ENCODE measurements at places on chromosomes 5 and 9.

GRCh38 chr9:114096041-114096511 is 3.0 kb downstream of the KIF12 start:
- DNase-seq: no peak

- DNase-seq: no peak
Measured at GRCh38 chr5:73122875-73123810, 2.8 kb downstream of the TMEM171 start.

DNA sequence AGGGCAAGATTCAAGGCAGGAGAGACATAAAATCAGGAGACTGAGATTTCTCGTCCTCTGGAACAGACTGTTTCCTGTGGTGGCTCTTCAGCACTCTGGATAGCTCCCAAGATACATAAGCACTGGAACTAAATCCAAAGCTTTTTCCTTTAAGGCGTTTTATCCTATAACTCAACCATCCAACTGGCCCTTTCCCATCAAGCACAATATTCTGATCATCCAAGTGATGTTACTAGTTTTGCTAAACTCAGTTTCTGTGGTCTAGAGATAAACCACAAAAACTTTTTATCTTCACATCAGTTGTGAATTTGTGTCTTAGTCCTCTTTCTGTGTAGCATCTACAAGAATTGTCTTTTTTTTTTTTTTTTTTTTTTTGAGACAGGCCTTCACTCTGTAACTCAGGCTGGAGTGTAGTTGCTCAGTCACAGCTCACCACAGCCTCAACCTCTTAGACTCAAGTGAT is 299.4 kb downstream of the COX7C start:
- no peak for DNase-seq

GRCh38 chr9:73132034-73132776 is 19.5 kb upstream of the ANXA1 start:
- no peak for DNase-seq

DNA sequence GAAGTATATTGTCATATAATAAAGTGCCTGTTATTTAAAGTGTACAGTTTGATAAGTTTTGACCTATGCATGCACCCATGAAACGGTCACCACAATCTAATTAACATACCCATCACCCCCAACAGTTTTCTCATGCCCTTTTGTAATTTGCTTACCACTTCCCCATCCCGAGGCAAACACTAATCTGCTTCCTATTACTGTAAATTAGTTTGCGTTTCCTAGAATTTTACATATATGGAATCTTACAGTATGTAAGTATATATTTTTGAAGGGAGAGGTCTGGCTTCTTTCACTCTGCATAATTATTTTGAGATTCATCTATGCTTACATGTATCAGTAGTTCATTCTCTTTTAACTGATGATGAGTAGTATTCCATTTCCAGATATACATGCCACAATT is 56.5 kb downstream of the AMBP start:
- no peak for DNase-seq

GRCh38 chr5:11182441-11183080 is 421.5 kb upstream of the DAP start:
- DNase-seq: no peak

DNA sequence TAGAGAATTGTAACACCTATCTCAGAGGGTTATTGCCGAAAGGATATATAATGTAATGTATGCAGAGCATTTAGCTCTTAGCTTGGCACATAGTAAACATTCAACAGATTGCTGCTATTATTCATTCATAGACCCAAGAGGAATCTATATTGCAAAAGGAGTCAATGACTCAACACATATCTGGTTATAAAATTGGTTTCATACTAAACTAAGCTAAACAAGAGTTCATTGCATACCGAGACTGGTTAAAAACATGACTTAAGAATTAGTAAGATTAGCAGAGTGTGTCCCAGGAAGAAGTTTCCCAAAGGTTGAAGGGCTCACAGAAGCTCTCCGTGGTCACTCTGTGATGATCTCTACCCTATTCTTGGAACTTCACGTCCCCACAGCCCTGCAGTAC is 339.6 kb upstream of the CCNH start:
- no peak for DNase-seq

DNA sequence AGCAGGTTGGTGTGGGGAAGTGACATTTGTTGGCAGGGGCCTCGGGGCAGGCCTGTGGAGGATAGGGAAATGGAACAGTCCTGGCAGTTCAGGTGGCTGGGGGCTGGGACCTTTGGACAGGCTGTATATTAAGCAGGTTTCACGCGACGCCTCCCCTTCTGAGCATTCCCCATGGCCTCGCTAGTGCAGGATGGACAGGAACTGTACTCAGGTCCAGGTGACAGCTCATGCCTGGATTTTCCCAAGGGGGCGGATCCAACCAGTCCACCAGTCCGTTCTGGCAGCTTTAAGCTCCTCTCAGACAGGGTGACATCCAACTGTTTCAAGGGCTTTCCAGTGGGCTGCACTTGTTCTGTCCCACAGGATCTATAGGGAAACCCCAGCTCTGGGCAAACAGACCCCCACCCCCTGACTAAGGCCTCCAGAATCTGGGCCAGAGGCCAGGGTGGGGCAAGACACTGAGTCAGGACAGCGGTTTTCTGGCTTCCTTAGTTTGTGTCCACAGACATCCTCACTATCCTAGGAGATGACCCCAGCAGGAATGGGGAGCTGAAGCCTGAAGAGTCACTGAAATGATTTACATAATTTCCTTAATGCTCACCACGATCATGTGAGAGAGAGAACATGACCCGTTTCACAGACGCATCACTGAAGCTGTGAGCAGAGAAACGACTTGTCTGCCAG is 20.9 kb downstream of the CSF2 start:
- DNase-seq: no peak

- no peak for DNase-seq
Measured at GRCh38 chr5:179377421-179378115, 32.3 kb upstream of the ADAMTS2 start.

DNA sequence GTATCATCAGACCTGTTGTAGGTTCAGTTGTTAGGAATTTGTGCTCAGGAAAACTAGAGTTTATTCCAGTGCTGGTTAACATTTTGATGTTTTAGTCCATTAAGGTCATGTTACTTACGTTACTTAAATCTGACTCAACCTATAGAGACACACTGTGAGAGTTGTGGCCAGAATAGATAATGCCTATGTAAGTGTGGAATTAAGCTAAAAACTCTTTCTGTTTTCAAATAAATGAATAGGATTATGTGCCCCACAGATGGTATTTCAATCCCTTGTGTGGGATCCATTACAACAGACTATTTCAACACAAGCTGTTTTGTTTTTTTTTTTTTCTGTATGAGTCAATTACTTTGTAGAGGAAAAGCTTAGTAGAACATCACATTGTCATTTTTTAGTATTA is 68.1 kb downstream of the MEGF10 start:
- DNase-seq: no peak

- DNase-seq: no peak
Measured at GRCh38 chr9:82183181-82183860, 194.7 kb downstream of the SPATA31D1 start.

GRCh38 chr9:25310961-25311360 is 367.3 kb downstream of the TUSC1 start:
- DNase-seq: no peak

- no peak for DNase-seq
Measured at GRCh38 chr5:139186261-139186660, 11.9 kb downstream of the SIL1 start.

GRCh38 chr5:115578657-115579056 is 23.6 kb downstream of the TICAM2 start:
- no peak for DNase-seq

DNA sequence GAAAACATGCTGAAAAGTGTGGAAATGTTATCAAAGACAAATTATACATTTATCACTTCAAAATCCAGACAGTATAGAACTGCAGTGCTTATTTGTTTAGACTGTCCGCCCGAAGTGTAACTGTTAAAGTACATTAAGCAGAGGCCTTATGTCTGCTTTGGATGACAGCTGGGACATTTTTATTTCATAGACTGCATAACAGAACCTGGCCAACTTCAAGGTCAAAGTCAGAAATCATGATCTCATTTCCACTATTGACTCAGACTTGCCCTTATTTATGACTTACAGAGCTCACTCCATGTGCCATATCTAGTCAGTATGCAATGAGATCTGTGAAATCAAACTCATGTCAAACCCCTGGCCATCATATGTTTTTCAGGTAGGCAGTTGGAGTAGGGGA is 87.7 kb downstream of the RAB3C start:
- DNase-seq: no peak

- DNase-seq: no peak
Measured at GRCh38 chr9:38419181-38419580, 5.1 kb downstream of the IGFBPL1 start.

DNA sequence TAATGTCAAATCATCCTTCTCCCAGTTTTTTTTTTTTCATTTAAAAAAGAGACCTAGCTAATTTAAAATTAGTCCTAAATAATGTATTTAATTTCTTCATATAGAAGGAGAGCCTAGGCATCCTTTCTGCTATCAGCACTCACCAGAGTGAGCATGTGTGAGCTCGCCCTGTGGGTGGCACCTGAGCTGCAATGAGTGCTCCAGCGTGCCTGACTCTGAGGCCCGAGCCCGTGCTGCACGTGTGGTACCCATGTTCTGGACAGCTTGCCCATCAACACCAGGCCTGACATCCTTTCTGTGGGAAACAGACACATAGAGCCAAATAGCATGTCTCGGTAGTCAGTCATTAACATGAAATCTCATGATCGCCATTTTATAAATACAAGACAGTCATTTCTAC is 381.4 kb downstream of the DTWD2 start:
- DNase-seq: no peak

- no peak for DNase-seq
Measured at GRCh38 chr5:94632024-94632423, 13.6 kb downstream of the SLF1 start.

DNA sequence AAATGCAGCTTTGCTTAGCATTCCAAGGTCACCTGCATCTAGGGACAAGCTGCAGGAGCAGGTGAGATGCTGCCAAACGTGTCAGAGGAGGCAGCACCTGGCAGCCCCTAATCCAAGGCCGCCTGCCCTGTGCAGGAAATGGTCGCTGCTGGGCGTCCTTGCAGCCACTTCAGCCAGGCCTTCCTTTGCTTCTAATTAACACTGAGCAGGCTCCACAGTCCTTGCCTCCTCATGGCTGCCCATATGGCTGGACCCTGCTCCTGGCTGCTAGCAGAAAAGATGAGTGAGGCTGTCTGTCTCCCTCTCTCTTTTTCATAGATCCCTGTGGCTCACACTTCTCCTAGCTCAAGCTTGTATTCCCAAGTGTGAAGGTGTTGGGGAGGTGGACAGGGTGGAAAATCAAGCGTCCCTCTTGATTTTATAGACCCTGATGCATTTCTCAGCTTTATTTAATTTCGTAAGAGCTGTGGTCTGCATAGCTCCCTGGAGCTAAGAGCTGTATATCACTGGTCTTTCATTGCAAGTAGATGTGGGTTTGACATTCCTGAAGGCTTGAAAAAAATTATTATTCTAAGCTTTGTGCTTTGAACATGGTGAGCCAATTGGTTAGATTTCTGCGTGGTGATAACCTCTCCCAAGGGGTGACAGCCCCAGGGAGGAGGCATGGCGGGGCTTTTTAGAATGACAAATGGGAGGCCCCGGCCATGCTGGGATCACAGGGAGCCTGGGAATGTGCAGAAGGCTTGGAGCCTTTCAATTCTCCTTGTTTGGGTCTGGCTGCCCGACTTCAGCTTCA is 193.8 kb downstream of the SLIT3 start:
- no peak for DNase-seq

- peak; percentile 37 for DNase-seq
Measured at GRCh38 chr5:80672140-80672736, 17.5 kb upstream of the DHFR start.

DNA sequence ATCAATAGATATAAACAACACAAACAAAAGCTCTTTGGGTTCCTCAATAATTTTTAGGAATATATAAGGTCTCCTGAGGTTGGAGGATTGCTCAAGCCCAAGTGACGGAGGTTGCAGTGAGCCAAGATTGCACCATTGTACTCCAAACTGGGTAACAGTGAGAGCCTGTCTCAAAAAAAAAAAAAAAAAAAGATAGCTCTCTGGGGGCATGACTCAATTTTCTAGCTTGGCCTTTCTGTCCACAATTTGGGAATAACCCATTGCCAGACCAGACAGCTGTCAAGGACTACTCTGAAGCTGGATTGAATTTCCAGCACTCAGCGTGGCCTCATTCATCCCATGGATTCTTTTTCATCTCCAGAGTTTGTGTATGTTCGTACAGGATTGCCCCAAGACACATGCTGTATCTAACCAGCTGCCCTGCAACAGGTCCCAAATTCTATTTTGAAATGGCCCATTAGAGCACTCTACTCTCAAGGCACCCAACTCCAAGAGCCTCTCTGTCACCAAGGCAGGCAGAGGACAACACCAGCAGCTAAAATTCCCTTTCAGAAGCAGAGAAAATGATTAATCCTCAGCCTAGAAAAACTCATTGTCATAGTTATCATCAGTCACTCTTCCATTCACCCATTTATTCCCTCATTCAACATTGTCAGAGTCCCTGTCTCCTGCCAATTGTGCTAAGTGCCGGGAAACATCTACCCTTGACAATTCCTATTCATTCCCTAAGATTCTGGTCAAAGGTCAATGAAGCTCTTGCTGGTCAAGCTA is 8.7 kb downstream of the FAM193B start:
- DNase-seq: no peak

DNA sequence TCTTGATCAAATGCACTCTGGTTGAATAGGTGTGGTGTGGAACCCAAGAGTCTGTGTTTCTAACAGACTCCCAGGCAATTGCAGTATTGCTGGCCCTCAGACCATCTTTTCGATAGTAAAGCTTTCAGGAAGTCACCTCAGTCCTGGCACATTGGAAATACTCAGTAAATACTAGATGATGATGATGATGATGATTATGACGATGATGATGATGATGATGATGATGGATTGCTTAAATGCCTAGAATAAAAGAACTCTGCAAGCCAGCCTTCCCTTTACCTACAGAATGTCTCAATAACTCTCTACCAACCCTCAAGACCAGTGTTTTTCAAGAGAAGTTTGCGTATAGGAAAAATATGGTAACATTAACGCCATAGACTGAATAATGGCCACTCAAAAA is 268.0 kb downstream of the DNAH5 start:
- no peak for DNase-seq

DNA sequence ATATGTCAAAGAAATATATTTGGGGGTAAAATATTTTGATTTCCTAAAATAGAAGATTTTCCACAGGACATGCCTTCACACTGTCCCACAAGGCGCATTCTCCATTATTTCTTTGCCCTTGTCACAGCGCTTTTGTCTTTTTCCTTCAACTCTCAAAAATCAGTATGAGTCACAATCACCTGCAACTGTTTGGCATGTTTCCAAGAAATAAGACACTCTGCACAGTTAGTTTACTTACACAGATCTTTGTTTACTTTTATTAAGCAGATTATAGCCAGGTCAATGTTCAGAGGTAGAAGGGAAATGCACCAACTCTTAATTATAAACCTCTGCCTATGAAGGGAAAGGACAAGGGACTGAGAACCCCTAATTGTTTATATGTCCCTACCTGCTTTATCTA is 9.5 kb downstream of the CEMIP2 start:
- DNase-seq: no peak

DNA sequence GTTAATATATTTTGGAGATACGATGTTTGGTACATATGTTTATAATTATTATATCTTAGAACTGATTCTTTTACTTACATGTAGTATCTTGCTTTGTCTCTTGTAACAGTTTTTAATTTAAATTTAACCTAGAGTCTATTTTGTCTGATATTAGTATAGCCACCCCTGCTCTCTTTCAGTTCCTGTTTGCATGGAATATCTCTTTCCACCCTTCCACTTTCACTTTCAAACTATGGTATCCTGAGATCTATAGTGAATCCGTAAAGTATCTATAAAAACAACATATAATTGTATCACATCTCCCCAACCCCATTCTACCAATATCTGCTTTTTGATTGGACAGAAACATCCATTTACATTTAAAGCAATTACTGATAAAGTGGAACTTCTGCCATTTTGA is 7.2 kb downstream of the IRGM start:
- DNase-seq: no peak

Measured in D721Med (cell line).